Stimulated activated CD4-positive, alpha-beta T cell treated with anti-CD3 and anti-CD28 coated beads, Interleukin-4, amount 100 ng/mL, for 24 hours (primary cell): ENCODE measurements at places on chromosomes 5 and 9.

- DNase-seq: no peak
Measured at GRCh38 chr5:124280079-124280478, 466.4 kb downstream of the ZNF608 start.

- no peak for DNase-seq
Measured at GRCh38 chr9:131067625-131068024, 28.7 kb upstream of the AIF1L start.

DNA sequence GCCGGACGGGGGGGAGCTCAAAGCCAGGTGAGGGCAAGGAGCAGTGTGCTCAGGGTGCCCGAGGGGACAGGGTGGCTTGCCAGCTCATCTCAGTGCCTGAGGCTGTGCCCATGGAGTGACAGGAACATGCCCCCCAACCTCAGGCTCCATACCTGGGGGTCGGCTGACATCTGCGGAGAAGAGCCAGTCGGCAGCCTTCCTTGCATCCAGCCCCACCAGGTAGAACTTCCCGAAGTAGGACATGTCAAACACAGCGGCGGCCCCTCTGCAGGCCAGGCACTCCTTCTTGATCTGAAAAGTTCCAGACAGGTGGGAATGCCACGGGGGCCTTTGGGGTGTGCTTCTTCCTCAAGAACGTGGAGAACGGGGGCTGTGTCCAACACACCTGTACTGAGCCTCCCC, 42.1 kb downstream of the SARDH start:
- no peak for DNase-seq

DNA sequence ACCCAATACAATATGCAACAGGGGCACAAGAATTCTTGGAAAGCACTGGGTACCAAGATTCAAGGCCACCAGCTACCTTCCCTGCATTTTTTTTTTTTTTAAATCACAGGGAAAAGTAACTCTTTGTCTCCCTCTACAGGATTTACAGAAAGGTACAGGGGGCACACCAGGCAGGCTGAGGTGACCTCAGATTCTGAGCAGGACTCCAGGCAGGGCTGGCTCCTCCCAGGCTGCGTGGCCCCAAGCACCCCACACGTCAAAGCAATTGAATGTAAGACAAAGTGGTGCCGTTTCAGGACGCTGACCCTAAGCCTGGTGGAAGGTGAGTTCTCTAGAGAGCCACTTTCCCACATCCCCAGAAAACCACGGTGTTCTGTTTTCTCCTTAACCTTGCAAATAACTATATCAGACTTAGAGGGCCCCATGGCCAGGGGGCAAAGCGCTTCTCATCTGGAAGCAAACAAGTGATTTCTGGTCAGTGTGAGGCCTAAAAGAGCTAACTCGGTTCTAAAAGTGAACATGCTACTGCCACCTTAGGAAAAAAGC, 222.6 kb downstream of the ROR2 start:
- peak; percentile 33 for DNase-seq

- peak; percentile 77 for DNase-seq
Measured at GRCh38 chr9:38620483-38621433, at the start of gene ANKRD18A. TSS of gene ANKRD18A (minus strand) at chr9:38620596. CDS start at chr9:38620285, 311 bp downstream.

DNA sequence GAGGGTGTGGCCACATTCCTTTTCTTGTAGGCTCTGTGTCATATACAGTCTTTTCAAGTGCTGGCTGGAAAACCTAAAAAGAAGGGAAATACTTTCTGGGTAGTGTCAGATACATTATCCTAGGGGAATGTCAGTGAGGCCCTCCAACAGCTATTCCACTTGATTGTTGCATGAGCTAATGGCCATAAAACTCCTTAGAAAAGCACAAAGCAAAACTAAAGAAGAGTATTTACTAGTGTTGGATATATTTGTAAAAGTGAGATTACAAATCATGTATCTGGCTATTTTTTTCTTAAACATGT, 829 bp downstream of the ANXA1 start:
- DNase-seq: no peak

- DNase-seq: no peak
Measured at GRCh38 chr9:85377731-85378289, 363.9 kb downstream of the AGTPBP1 start.

GRCh38 chr9:82923912-82924605, 138.9 kb downstream of the RASEF start:
- no peak for DNase-seq

DNA sequence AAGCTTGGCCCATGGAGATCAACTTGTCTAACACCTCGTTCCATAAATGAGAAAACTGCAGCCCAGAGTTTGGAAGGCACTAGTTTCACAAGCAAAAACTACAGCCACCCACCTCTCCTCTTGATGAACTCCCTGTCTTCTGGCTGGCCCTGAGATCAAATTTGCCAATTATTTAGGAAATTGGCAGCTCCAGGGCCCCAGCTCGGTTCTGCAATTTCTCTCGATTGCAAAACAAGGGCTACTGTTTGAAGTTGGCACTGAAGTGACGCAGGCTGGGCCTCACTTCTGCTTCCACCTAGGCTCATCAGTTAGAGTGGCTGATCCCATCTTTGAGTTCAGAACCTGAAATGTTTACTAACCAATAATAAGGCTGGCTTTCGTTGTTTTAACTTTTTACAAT, 3.7 kb upstream of the GPX3 start:
- DNase-seq: no peak

DNA sequence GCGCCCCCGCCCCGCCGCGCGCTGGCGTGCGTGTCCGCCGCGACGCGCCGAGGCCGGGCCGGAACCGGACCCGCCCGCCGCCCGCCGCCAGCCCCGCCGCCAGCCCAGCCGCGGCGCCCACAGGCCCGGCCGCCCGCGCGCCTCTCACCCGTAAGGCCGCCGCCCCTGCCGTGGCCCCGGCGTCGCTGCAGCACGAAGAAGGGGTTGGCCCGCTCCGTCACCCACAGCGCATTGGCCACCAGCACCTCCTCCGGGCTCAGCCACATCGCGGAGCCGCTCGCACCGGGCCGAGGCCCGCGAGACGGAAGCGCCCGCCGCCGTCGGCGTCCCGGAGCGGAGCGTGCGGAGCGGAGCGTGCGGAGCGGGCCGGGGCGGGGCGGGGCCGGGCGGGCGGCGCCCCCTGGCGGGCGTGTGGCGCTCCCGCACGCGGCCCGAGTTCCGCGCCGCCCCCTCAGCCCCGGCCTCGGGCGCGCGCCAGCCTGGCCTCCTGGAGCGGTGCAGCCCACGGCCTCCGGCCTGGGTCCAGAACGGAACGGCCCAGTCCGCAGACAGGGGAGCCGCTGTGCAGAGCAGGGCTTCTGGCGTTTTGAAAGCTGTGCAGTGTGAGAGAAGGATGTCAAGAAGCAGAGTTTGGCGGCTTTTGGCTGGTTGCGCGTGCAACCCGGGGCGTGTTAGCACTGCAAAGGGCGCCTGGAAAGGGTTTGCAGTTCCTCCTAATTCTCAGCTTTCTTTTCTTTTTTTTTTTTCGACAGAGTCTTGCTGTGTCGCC, at the start of gene TBC1D9B:
Gene TBC1D9B, minus strand, starts transcription at position 342 of the 769 bp plus-strand sequence. Its CDS starts 76 bp downstream, at position 266.
- peak; percentile 67 for DNase-seq

DNA sequence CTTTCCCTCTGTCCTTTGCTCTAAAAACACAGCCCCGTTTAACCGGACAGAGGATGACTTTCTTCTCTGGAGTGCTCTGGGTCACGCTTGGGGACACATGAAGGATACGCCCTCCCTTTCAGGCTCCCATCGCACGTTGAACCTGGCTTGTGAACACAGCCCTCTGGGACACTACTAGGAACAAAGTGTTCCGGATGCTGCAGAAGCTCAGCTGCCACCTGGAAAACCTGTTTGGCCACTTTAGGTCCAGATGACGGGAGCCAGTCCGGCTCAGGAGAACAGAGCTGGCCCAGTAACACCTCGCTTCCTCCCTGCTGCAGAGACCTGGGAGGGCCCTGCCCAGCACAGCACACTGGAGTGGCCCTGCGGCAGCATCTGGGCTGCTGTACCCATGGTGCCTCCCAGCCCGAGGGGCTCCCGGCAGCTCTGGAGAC, 60.1 kb downstream of the GADD45G start:
- no peak for DNase-seq

GRCh38 chr9:85554349-85554748, 187.4 kb downstream of the AGTPBP1 start:
- no peak for DNase-seq

DNA sequence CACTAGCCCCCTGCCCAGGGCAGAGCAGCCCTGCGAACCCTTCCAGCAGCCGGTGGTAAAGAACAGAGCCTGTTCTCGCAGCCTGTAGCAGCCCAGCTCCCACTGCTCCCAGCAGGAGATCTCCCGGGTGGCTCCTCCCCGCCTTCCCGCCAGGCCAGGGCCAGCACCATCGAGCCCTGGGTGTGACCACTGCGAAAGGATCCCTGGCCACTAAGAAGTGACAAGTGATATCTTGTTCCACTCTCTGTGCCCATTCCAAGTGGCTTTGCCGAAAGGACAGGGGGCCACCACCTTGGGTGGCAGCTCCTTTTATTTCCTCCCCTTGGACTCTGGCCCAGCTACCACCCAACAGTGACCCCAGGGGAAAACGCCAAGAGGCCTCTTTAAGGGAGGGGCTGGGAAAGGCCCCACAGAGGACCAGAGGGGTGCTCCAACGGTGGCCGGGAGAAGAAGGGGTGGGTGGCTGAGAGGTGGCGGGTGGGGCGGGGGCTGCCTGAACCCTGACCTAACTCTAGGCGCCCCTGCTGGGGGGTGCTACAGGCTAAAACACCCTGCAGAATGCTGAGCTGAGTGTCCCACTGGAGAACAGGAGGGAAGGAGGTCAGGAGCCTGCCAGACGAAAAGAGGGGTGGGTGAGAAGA, 1.6 kb downstream of the NACC2 start:
- DNase-seq: no peak

DNA sequence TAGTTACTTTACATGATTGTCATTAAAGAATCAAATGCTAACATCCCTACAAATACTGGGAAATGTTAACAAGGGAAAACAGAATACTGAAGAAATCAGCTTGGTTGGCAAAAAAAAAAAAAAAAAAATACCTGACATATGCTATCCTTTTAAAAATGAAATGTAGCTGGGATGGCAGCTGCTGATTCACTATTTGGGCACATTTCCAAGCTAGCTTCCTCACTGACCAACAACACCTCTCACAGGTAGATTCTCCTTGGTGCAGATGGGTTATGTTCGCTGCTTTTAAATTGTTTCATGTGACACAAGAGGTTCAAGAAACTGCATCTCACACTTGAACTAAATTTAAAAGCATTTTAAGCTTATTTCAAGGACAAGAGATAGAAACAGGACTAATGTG, 6.1 kb upstream of the PRUNE2 start:
- no peak for DNase-seq
